ENCODE measurements at places on chromosomes 7 and 10.

DNA sequence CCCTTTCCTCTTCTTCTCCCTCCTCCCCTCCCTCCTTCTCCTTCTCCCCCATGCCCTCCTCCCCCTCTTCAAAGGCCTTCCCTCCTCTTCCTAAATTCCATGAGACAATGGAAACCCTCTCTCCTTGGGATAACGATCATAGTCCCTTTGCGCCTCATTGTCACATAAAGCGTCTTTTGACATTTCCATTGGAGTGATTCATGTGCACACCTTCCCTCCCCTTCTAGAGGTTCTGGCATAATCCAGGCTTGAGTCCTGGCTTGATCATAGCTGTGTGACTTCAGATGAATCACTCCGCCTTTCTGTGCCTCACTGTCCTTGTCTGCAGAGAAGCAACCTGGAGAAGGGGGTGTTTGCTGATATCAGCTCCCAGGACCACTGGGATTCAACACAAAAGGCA lies 204.2 kb downstream of the TNS3 start:
- peak; percentile 39 for DNase-seq

- peak; percentile 89 for DNase-seq
These were observed 300.4 kb upstream of the NFE2L3 start for GRCh38 chr7:25851332-25852210.

- no peak for DNase-seq
These were observed 253.3 kb downstream of the IPMK start for GRCh38 chr10:58014436-58014835.

DNA sequence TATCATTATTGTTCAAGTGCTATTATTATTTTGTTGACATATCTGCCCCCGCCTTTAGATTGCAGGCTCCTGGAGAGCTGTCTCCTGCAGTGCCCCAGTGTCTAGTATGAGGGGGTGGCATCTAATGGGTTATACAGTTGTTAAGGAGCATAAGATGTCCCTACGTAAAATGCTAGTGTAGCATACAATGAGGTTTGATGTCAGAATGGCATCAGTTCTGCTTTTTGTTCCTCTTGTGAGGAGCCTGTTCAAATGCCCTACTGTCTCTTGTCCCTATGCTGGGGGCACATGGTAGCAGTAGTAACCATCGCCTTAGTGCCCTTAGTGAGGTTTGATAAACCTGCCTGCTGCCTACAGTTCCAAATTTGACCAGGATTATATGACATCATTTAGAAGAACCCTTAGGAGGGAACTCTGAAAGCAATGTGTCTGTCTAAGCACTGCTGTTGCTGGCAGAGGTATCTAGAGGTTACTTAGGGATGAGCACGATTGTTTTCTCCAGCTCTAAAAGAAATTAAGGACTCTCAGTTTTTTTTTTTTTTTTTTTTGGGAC lies 9.7 kb downstream of the CREM start:
- DNase-seq = no peak

- DNase-seq = peak; percentile 60
These were observed 2.5 kb upstream of the ITIH2 start for GRCh38 chr10:7700577-7701125.

GRCh38 chr10:133292919-133293809 lies 15.5 kb downstream of the TUBGCP2 start:
- peak; percentile 93 for DNase-seq

- no peak for DNase-seq
These were observed 57.7 kb upstream of the RHOBTB1 start for GRCh38 chr10:61001731-61002122.

- DNase-seq = no peak
These were observed 167.5 kb downstream of the ITGB1 start for GRCh38 chr10:32790483-32790882.

GRCh38 chr7:117008886-117009531 lies 55.7 kb downstream of the ST7 start:
- DNase-seq = peak; percentile 71

GRCh38 chr7:40310258-40310657 lies 175.5 kb downstream of the SUGCT start:
- DNase-seq = peak; percentile 57

DNA sequence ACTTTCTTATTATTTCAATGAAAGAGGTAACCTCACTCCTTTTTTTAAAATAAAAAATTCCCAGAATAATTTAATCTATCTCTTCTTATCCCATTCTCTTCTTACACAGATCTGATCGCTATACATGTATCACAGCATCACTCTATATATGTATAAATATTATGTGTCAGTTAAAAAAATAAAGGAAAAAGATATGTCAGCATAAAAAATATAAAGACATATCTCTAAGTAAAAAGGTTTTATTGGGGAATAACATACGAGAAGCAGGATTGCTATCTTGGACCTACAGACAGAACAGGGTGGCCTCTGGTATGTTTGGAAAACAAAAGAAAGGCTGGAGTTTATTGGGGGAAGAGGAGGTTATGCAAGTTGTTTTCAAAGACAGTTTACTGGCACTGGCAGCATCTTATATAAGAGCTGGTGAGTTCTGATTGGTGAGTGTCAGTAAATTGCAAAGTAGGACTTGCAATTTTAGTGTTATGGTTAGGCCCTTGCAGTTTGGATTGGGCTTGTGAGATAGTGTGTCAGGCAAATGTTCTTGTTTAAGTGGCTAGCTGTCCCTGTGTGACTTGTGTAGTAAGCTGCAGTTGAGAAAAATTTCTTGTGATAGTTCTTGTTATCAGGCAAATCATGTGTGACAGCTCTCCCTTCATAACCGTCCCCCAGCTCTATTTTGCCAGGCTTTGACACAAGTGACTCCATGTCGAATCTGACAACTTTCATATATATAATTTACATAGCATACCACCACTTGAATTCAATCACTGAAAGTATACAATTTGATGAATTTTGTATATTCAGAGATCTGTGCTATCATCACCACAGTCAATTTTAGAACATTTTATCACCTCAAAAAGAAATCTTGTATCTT lies 118.2 kb downstream of the HBP1 start:
- DNase-seq = no peak

- no peak for DNase-seq
These were observed 84.6 kb downstream of the GNAT3 start for GRCh38 chr7:80427218-80427617.

- DNase-seq = no peak
These were observed 110.2 kb upstream of the LRGUK start for GRCh38 chr7:134016942-134017303.

DNA sequence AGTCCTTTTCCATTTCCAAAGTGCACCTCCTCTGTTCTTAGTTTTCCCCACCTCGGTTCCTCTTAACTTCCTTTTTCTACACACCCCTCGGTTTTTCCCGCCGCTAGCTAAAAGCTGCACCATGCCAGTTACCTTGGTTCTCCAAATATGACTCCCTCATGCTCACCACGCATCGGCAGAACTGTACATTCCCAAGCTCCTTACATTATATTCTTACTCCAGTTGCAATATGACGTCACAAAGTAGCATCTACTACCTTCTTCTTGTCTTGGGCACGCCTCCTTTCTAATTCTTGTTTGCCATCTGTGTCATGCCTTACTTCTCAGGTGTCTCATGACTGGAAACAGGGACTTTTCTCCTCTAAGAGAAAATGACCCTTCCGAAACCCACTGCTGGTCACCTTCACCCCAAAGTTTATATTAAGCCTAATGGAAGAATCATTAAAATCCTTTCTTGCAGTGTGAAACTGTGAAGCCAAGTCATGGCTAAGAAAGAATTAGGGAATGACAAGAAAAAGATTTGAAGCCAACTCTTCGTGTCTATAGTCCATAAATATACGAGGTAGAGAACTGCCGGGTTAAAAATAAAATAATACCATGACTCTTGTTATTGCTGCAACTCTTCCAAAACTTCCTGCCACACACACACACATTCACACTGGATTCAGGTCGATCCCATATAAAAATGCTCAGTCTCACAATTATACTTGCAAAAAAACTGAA lies 1.7 kb downstream of the ESYT2 start:
- peak; percentile 36 for DNase-seq

- DNase-seq = no peak
These were observed 22.2 kb downstream of the ZRANB1 start for GRCh38 chr10:124963866-124964720.

- DNase-seq = peak; percentile 86
These were observed 52.2 kb downstream of the CPEB3 start for GRCh38 chr10:92238586-92239098.

DNA sequence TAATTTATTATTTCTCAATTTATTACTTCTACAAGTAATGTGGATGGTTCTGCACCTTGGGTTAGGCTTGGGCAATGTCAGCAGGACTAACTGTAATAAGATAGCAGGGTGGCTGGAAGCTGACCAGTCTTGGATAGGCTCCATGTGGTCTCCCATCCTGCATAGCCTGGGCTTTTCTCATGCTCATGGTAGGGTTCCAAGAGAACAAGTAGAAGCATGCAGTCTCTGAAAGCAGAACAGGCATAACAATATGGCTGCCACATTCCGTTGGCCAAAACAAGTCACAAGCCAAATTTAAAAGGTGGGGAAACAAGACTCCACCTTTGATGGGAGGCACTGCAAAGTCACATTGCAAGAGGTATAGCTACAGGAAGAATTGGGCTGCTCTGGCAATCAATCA lies 98.6 kb upstream of the MDFIC start:
- DNase-seq = peak; percentile 5

DNA sequence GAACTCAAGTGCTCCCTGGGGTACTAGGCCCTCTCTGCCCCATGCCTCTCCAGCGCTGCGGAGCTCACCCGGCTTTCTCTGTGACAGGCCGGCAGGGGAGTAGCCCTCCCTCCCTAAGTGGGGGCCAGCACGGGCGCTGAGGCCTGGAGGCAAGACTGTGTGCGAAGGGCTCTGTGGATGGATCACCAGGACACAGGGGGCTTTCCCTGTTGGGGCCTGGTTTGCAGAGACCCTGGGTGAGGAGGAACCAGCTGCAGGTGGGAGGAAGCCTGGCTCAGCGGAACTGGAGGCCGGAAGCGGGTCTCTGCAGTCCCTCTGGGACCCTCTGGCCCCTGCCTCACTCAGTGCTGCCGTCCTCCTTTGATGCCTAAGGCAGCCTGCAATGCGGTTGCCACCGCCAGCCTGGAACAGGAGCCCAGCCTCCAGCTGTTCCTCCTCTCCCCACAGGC lies 106.0 kb downstream of the CYTH3 start:
- DNase-seq = no peak

DNA sequence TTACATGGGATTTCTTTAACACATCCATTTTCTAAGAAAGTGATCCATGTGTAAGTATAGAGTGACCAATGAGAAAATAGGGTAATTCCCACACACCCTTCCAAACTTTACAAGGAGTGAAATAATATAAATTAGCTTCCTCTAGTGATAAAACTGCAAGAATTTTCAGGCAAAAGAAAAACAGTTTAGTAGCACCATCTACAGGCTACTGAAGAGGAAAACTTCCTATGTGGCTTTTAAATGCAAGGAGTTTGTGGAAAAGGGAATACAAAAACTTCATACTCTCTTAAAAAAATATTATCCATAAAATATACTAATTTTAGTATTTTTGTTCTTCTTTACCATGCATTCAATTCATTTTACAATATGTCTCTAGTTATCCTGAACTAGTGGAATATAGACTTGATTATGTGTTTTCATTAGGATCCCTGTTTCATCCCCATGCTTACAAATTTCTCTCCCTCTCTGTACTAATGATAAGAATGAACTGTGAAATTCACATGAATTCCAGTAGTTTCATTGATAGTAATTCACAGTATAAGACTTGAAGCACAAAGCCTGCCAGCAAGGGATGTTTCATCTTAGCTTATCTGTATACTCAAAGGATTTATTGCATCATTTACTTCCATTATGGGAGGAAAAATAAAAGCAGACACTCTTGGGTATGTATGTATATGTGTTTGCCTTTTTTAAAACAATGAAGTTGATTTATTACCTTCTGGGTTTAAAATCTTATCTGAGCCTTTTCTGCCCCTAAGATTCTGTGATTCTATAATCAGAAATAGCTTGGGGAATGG lies 442.9 kb downstream of the AUTS2 start:
- DNase-seq = no peak

GRCh38 chr10:83723080-83723479 lies 416.2 kb upstream of the GHITM start:
- no peak for DNase-seq

DNA sequence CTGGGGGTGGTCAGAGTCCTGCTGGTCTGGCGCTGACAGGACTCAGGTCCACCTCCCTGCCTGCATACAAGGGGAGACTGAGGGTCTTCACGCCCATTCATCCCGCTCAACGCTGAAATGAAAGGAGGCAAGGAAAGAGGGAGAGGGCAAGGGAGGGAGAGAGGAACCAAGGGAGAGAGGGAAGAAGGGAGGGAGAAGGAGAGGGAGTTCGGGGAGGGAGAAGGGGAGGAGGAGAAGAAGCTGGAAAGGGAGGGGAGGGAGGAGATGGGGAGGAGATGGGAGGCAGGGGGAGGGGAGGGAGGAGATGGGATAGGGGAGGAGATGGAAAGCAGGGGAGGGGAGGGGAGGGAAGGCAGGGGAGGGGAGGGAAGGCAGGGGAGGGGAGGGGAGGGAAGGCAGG lies 69.4 kb upstream of the INPP5A start:
- DNase-seq = no peak

- DNase-seq = peak; percentile 81
These were observed 39.5 kb downstream of the ADK start for GRCh38 chr10:74190494-74190893.

GRCh38 chr10:8817299-8817698 lies 762.8 kb downstream of the GATA3 start:
- no peak for DNase-seq

DNA sequence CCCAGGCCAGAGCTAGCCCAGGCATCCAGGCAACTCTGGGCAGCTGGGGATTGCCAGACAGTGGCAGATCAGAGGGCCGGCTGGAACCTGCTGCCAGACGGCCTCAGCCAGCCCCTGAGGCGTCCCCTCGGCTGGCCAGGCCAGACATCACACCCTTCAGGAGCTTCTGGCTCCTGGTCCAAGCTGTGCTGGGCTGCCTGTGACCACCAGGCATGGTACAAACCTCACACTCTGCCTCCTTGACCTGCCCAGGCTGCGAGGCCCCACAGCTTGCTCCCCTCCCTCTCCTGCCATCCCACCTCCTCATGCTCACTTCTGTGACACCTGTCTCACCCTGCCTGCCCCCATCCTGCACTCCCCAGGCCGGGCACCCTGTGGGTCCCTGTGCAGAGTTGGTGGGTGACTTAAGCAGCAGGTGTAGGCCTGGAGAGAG lies 5.7 kb downstream of the DEPP1 start:
- no peak for DNase-seq

DNA sequence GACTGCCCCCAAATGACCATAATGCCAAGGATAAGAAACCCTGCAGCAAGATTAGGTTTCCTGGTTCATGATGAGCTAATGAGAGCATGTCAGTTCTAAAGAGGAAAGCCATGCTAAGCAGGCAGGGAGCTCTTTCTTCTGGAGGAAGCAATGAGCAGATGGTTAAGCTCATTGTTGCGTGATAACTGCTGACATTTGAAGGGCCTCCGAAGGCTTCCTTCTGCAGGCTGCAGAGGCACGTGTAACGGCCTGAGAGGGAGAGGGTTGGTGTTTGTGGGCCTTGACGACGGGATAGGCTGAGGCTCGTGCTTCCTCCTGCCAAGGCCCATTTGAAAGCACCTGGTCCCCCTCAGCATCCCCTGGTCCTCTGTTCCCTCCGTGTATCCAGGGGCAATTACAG lies 63.5 kb upstream of the BTBD16 start:
- DNase-seq = no peak

DNA sequence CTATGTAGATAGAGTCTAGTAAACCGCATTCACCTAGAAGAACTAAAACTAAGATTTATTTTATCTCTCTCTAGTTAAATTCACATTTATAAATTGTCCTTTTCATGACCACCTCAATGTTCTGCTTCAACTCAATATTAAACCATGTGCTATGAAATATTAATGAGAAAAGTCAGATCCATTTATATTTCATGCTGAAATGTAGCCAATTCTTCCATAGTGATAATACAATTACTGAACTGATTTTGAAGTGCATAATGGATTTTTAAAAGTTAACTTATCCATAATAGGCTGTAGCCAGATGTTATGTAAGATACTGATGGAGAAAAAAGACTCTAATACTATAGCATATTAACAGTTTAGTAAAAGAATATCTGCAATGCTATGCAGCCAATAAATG lies 479.7 kb upstream of the PCDH15 start:
- no peak for DNase-seq
